ENCODE measurements at places on chromosomes 7 and 10.

GRCh38 chr10:26437637-26438461 lies at the start of gene APBB1IP:
Gene APBB1IP (plus strand): TSS chr10:26438341. CDS start chr10:26492327, 53,986 bp downstream.
- no peak for DNase-seq

DNA sequence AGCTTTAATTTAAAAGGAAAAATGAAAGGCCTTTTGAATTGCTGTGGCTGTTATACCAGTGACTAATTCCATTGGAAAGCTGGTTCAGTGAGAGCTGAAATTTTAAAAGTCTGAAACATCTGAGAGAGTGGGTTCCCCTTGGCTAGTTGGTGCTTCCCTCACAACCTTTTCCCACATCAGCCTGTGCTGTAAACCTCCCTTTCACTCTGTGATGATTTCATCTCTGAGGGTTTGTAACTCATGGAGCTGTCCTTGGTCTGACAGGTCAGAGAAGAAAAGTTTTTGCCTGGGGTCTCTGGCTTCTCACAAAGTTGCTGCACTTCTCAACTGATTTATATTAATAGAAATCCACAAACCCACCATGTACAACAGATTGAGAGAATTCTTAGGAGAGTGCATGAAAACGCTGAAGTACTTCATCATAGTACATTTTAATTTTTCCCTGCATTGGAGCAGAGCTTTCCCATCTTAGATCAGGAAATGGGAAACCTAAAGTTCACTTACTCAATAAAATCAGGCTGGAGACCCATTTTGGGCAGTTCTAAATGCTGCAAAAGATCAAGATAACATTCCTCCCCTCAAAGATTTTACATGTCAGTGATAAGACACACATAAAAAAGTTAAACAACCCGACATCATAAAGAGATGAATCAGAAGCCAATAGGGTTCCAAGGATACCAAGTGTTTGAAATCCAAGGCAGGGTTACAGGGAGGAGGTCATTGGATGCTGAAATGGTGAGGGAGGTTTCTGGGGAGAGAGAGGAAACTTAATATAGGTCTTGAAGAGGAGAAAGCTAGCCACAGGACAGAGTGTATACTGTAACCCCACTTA lies 157.0 kb upstream of the MKLN1 start:
- no peak for DNase-seq

- DNase-seq, result no peak
These were observed 184.3 kb upstream of the CTBP2 start for GRCh38 chr10:125344573-125345171.

DNA sequence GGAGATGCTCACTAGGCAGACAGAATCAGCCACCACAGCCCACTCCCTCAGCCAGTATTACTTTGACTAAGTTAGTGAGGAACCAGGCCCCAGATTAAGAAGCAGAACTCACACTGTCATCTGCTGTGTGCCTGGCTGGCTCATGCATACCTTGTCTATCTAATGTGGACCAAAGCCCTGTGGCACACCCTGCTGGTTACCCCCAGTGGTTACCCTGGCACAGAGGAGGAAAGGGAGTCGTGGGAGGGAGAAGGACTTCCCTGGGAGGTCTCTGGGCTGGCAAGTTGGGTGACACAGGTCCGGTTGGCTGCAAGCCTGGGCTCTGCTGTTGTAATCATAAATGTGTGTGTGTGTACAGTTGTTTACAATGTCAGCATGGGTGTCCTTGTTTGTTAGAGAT lies 7.5 kb upstream of the SH2D4B start:
- no peak for DNase-seq

GRCh38 chr10:71347587-71348395 lies 28.7 kb downstream of the SLC29A3 start:
- DNase-seq, result no peak

DNA sequence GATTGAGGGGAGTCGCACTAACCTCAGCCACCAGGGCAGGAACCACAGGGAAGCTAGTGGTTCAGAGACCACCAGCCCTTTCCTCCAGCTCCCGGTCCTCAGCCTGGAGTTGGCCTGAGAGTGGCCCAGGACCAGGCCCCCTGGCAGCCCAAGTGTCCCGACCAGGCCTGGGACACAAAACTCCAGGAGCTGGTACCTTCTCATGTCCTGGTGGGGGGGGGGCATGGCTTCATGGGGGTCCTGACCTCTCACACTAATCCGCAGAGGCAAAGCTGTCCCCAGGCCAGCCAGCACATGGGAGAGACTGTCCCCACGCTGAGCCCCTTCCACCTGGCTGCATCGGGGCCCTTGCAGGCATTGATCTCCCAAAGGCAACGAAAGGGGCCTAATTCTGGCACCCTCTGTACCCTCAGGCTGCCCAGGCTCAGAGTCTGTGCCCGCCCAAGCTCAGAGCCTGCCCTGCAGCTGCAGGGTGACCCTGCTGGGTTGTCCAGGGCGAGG lies 28.2 kb downstream of the GPRIN2 start:
- no peak for DNase-seq

GRCh38 chr7:151570366-151570915 lies 50.7 kb upstream of the RHEB start:
- DNase-seq, result peak; percentile 22
